Trophoblast cell (in vitro differentiated cells and primary cell): ENCODE measurements at places on chromosomes 2 and 18.

DNA sequence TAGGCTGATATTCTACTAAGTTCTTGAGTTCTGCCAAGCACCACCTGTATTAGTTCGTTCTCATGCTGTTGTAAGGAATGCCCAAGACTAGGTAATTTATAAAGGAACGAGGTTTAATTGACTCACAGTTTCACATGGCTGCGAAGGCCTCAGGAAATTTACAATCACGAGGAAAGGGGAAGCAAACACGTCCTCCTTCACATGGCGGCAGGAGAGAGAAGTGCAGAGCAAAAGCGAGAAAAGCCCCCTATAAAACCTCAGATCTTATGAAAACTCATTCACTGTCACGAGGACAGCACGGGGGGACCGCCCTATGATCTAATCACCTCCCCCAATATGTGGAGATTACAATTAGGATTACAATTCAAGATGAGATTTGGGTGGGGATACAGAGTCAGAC lies 47.7 kb upstream of the YWHAQ start:
- no peak for DNase-seq

GRCh38 chr2:219416235-219416602 lies 2.0 kb upstream of the DES start:
- DNase-seq, result no peak

GRCh38 chr2:212897296-212897695 lies 254.1 kb downstream of the IKZF2 start:
- no peak for DNase-seq

GRCh38 chr2:171515672-171516298 lies 6.5 kb upstream of the CYBRD1 start:
- DNase-seq, result no peak

DNA sequence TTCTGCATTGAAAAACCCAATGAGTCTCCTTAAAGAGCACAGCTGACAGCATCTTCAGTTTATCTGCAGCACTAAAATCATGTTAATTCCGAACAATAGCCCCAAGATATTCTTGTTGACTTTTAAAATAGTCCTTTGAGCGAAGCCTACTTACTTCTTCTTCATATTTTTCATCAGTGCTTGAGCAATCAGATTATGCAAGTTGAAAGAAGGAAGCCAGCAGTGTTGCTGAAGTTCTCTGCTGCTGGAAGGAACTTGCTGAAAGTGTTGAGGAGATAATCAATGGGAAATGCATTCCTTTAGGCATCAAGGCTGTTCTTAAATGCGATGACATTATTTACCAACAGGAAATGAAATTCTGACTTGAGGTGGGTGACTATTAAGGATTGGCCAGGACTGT lies 105.9 kb upstream of the SNTG2 start:
- DNase-seq, result no peak

DNA sequence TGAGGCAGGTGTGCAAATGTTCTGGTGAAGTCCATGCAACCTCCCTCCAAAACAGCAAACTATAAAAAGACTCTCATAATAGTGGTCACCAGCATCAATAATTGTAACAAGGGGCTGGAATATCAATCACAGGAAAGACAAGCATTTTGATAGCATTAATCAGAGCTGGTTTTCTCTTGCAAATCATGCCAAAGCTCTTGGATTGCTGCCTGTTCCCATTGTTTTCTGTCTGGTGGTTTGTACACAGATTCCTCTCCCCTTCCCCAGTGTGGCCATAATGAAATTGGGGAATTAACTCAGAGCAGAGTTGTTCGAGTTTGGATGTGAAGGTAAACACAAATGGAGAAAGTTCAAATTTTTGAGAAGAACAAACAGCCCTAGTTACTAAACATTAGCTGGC lies 134.2 kb downstream of the CDCA7 start:
- no peak for DNase-seq
